ENCODE measurements at places on chromosomes 6 and 20.

GRCh38 chr6:4660377-4661321 is 115.6 kb upstream of the CDYL start:
- no peak for DNase-seq

DNA sequence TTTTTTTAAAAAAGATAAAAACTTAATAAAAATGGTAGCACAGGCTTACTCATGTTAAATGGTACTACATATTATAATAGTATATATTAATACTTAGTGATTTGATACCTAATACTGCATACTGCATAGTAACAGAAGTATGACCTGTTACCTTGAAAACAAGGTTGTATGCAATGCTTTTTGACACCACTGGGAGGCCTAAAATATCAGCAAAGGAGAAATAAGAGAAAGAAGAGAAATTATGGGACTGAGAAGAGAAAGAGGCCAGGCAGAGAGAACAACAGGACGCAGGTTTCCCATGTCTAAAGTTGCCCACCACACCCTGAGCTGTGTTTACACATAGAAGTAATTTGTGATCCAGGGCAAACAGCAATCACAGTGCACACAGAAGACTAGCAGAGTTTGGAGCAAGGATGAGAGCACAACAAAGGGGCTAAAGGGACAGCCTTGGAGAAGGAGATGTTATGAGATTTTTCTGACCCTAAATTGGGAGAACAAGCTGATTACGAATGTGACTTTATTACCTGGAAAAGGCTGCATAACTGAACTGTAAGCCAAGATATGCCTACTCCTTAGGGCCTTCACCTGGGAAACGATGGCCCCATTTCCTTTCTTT is 73.2 kb downstream of the ROS1 start:
- DNase-seq: no peak

DNA sequence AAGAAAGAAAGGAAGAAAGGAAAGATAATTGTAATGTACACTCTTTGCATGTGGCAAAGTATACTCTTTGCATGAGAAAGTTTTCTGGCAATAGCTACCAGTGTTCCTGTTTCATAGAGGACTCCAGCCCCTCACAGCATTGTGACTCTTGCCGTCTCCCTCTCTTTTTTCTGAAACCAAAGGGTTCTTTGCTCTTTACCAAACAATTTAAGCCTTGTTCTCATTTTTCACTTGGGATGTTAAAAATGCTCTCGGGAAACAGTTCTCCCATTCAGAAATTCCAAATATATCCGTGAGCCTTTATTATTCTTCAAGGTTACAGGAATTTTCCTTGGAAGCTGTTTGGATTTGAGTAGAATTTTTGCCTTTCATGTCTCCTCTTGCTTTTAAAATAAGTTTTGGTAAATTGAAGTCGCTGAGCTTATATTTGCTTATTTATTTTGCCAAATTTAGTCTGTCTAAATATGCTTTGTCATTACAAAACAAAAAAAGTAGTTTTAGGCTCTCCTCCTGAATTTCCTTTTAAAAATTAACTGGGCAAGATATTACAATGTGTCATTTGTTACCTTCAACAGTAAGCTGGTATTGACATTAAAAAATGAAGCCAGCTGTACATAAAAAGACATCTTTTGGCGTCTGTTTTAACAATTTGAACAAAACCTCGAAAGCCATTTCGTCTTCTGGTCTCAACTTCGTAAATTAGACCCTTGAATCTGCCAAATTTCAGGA is 103.8 kb upstream of the ARMC2 start:
- DNase-seq: no peak

GRCh38 chr6:163773646-163774045 is 359.1 kb downstream of the QKI start:
- DNase-seq: no peak

GRCh38 chr6:38481851-38482250 is 157.9 kb downstream of the BTBD9 start:
- no peak for DNase-seq

Measured in non-pigmented ciliary epithelial cell (primary cell).